ENCODE measurements at places on chromosomes 7 and 10.

GRCh38 chr7:28754027-28754426, 204.1 kb downstream of the TRIL start:
- DNase-seq, result no peak

- DNase-seq, result no peak
These were observed 13.0 kb upstream of the PFKP start for GRCh38 chr10:3054183-3054850.

- DNase-seq, result no peak
These were observed 385.8 kb downstream of the ETV1 start for GRCh38 chr7:13603661-13604060.

DNA sequence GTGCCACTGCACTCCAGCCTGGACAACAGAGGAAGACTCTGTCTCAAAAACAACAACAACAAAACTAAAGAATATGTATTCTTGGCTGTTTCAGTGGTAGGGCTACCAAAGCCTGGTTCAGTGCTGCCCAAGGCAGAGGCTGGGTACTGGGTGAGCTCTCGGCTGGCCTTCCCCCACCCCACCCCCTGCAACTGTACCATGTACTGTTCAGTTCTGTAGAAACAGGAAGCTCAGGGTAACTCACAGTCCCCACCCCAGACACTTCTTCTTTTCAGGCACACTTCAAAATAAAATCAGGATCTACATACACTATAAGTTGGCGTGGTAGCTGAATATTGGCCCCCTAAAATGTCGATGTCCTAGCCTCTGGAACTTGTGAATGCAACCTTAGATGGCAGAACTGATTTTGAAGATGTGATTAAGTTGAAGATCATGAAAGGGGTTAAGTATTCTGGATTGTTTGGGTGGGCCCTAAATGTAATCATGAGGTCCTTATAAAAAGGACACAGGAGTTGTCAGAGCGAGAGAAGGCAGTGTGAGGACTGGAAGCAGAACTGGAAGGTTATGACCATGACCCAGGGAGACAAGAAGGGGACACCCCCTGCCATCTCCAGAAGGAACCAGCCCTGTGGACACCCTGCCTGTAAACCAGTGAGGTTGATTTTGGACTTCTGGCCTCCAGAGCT, 31.2 kb downstream of the TBXAS1 start:
- DNase-seq, result no peak

DNA sequence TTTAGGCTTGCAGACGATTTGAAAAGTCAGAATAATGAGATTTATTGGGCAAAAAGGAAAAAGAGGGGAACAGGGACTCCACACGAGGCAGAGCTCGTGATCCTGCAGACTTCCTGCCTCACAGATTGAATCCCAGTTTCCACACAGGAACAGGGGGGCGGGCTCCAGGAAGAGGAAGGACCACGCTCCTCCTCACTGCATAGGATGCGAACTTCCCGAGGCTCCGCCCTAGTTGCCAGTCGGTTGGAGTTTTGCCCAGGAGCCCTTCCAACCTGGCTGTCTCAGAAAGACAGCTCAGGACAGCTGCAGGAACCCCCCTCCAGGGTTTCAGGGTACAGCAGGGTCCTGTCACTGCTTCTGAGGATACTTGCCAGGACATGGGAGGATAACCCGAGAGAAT, 488.3 kb upstream of the ADARB2 start:
- DNase-seq, result no peak

DNA sequence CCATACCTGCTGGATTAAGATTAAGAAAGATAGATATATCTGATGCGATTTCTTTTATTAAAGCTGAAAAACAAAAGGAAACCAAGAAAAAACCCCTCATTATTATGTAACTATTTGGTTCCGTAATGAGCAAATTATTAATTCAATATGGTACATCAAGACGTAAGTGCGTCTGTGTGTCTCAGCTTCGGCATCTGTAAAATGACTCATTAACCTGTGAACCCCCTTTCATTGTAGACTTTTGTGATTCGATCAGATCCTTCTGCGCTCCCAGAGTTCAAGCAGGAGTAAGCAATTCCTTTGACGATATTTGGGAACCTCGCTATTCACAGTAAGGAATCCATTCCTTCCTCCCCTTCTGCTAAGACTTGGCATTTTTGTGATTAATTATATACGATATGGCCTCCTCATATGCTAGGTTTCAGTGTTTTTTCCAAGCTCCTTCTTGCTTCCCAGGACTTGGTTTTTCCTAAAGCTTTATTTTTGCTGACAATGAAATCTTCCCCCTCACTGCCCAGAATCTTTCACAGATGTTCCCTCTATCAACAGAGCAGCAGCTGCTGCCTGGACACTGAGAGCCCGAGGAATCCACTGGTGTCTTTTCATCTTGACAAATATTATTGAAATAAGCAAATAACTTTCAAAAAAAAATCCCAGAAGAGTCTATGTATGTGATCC, 171.7 kb upstream of the CELF2 start:
- DNase-seq, result no peak

GRCh38 chr10:114033566-114033965, 10.1 kb upstream of the ADRB1 start:
- no peak for DNase-seq

- no peak for DNase-seq
These were observed 157.0 kb upstream of the PRSS1 start for GRCh38 chr7:142592231-142592630.

DNA sequence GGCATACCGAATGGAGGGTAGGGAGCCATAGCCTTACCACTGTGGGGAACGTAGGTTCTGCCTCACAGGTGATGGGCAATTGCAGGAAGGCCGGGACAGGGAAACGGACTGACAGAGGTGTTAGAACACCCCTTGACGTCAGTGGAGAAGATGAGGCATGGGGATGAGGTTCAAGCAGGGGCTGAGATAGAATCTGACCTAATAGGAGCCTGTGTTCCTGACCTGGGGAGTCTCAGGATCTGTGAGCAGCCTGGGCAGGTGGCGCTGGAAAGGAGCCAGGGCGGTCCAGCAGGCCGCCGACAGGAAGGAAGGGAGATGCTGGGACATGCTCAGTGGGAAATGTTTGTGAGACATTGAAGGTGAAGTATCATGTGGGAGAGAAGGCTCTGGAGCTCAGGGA, 109.4 kb downstream of the WDFY4 start:
- DNase-seq, result no peak

GRCh38 chr10:36096576-36096975, 454.5 kb upstream of the FZD8 start:
- DNase-seq, result no peak

GRCh38 chr7:4808565-4808964, 33.1 kb downstream of the AP5Z1 start:
- no peak for DNase-seq

GRCh38 chr7:31098642-31099360, 46.7 kb downstream of the ADCYAP1R1 start:
- DNase-seq, result no peak

Measured in NCI-H2227 treated with DMSO at 0.1 percent for 48 hours (cell line).